ENCODE measurements at places on chromosomes 6 and 20. TPM values are rescaled to one million over a fixed set of nuclear protein-coding genes. Genes with fewer than 3 reads are reported as not detected.

DNA sequence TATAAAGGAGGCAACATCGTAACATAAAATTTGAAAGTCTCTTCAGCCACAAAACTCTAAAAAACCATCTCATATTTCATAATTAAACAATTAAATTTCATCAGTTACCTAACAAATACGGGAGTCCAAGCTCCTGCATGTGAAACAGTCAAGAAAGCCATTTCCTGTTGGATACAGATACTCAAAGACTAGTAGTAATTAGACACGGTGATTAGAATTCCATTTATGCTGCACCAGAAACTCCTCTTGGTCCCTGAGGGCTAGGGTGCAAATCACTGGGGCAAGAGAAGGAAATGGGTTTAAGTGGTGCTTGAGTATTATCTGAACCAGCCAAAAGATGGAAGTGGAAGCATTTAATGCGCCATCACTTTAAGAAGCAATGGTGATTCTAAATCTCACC is 27.4 kb downstream of the TRAM2 start:
- DNase-seq, result no peak

DNA sequence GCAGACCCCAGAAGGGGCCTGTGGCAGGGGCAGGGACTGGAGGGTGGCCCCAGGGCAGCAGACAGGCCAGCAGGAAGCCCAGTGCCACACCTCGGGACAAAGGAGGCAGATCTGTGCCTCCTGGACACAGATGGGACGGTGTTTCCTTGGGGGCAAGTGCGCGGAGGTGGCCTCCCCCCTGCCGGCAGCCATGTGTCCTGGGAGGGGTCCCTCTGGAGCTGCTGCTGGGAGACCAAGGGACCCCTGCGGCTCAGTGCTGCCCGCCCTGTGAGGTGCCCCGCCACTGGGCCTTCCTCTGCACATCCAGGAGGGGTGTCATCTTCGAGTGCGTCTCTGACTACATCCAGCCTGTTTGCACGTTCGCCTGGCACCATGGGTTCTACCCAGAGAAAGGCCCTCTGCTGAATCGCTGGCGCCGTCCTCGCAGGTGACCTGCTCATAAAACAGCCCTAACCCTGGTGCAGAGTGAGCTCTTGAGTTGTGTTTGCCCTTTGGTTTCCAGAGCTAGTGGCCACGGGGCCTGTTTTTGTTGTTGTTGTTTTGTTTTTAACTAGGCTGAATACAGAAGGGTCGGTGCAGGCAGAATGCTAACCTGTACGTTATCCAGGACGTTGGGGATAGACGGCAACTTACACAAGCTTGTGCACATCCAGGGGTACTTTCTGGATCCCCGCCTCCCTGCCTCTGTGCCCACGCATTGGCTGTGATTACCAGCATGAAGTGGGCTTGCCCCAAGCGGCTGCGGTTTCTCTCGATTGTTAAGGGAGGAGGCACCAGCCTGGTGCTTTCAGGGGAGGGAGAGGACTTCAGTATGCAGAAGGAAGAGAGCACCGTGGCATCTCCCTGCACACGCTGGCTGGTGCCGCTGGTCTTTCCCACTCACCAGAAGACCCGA is 1.3 kb upstream of the KCNQ2 start:
- no peak for DNase-seq

GRCh38 chr20:14526891-14527290 is 189.5 kb upstream of the FLRT3 start:
- DNase-seq, result no peak

DNA sequence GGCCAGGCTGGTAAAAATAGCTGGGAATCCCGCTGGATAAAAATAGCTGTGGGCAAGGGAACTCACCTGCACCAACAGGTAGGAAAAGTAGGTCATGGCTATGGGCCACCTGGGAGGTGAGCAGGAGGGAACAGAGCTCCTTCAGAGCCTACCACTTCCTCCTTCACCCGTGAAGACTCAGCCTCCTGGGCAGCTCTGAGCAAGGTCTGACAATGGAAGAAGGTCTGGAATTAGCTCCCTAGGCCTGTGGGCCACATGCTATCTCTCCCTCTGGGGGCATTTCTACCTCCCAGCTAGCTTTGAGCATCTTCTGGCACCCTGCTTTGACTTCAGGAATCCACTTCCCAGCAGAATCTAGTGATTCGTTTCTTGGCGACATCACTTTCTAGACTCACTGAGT is 153.9 kb downstream of the MRPL14 start:
- DNase-seq, result no peak

STMND1 gene
- polyA plus RNA-seq, result 0.11 TPM

GRCh38 chr6:46756469-46757213 is 9.9 kb downstream of the ANKRD66 start:
- DNase-seq, result no peak

DNA sequence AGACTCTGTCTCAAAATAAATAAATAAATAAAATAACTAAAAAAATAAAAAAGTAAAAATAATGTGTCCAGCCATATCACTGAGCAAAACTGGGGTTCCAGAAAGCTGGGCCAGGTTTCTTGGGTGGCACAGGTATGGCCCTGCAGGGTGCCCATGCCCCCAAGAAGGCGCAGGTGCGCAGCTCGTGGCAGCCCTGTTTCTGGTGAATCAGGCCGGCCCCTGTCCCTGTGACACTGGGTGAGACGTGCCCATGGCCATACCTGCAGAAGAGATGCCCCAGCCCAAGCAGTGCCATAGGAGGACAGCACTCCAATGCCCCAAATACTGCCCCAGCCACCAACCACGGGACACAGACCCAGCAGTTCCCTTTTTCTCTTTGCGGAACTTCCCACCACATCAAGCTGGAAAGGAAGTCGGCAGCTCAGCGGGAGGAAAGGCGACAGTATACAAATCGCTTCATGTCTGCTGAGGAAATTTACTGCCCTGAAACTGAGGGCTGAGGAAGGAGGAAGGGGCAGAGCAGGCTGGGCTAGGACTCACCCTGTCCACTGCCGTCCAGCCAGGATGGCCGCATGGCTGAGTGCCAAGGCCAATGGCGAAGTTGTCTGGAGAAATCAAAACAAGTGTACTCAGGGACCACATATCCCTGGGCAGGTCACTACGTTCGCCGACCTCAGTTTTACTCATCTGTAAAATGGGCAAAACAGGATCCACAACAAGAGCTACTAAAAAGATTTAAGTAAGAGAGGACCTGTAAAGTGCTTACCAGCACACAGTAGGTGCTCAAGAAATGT is 55.4 kb downstream of the PREX1 start:
- peak; percentile 57 for DNase-seq

HLA-G gene
- 5.2 TPM for polyA plus RNA-seq

DNA sequence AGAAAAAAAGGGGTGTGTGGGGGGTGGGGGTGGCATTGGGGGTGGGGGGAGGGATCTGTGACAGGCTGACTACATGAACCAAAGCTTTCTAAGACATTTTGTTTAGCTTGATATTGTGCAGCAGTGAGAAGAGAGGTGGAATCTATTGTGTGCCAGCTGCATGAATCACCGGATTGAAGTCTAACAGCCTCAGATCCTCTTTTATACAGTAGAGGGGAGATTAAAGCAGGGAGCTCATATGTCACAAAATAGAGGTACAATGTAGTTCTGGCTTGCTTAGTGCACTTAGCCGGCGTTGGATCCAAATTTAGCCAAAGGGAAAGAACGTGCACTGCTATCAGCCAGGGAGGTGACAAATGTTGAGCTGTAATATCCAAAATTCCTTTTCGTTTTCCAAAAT is 404.2 kb upstream of the CITED2 start:
- no peak for DNase-seq

DNA sequence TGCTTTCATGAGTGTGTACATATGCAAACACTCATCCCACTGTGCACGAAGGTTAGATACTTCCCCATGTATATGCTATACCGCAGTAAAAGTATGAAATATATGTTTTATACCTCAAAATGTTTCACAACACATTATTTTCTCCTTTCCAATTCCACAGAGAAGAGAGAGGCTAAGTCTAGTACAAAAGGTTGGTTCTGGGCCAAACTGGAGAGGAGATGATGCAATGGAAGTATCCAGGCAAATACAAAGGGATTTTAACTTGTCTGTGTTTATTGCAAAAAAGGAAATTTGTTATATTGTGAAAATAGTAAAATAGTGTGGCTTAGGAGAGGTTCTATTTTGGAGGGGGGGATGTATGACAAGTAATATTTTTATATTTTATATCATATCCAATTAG is 112.6 kb downstream of the PLCB1 start:
- DNase-seq, result peak; percentile 83

GRCh38 chr20:44010162-44010704 is 95.6 kb downstream of the TOX2 start:
- no peak for DNase-seq

ILRUN gene
- polyA plus RNA-seq, result 85.4 TPM

All from muscle of back (tissue), 13 donors.